ENCODE measurements at places on chromosomes 7 and 10.
A peak's percentile ranks its signal among the peaks of the same experiment; 100 is the strongest.

DNA sequence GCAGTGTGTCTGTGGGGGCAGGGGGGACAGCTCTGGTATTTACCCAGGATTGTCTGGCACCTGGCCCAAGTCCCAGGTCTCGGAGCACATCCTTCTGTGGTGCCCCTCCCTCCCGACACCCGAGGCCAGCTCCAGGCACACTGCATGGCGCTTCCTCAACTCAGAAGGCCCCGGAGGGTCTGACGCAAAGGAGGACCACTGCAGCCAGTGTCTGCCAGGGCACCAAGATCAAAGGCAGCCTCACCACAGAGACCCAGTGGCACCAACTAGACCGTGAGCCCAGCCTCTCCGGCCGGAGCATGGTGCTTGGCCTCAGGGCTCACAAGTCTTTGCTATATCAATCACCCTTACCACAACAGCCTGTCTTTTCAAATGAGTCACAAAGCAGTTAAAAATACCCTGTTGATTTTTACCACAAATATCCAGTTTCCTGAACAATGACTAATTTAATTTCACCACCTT, 99.3 kb upstream of the DDC start:
- peak; percentile 9 for DNase-seq

DNA sequence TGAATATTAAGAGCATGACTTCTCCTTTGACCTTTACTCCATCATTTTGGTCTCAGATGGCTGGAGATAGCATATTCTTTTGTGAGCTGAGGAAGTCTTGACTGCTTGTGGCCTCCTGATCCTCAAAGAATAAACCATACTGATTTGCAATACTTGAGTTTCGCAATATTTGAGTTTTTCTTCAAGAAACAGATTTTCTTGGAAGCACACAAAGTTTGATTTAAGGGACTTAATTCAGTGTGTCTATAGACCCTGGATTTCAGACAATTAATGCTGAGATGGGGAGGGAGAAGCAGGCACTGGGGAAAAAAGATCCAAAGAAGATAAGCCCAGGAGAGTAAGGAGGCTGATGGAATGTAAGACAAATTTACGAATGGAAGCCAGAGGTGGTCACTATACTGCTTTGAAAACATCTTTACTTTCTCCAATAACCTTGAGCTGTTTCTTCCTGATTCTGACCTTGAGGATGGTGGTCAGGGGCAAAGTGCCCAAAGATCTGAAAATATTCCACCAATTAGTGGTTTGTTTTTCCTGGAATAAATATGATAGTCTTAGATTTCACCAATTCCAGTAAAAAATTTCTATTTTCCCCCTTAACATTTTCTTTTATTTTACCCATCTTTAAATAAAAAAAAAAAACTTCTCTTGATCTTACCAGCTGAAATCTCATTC, 7.5 kb downstream of the EPDR1 start:
- no peak for DNase-seq

- no peak for DNase-seq
These were observed 110.4 kb downstream of the AHR start for GRCh38 chr7:17408904-17409290.

- DNase-seq: no peak
These were observed 30.6 kb upstream of the GALNTL5 start for GRCh38 chr7:151925446-151926335.

- DNase-seq: no peak
These were observed 36.9 kb upstream of the STARD3NL start for GRCh38 chr7:38141187-38141586.

DNA sequence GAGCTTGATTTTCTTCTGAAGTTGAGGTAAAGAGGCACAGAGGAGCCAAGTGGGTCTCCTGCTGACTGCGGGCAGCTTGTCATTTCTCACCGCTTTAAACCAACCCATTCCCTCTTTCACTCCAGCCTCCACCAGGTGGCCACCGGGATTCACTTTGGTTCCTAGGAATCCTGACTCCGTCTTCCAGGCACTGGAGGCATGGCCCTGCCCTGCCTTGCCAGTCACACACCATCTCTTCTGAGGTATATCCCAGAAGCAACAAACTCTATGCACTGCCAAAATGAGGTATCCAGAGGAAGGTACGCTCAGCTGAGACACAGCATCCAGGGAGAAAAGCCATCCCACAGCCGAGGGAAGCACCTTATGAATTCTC, 280.8 kb downstream of the TNS3 start:
- DNase-seq: no peak

DNA sequence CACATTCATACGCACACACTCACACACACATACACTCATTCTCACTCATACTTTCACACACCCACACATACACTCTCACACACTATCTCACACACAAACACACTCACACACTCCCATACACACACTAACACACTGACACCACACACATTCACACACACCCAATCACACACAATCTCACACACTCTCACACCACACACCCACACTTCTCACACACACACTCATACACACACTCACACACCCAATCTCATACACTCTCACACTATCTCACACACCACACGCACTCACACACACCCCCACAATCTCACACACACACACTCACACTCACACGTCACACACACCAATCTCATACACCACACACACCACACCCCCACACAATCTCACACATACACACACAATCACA, 71.0 kb downstream of the GLRX3 start:
- DNase-seq: no peak

GRCh38 chr7:101924171-101924570, 106.7 kb downstream of the CUX1 start:
- DNase-seq: no peak

DNA sequence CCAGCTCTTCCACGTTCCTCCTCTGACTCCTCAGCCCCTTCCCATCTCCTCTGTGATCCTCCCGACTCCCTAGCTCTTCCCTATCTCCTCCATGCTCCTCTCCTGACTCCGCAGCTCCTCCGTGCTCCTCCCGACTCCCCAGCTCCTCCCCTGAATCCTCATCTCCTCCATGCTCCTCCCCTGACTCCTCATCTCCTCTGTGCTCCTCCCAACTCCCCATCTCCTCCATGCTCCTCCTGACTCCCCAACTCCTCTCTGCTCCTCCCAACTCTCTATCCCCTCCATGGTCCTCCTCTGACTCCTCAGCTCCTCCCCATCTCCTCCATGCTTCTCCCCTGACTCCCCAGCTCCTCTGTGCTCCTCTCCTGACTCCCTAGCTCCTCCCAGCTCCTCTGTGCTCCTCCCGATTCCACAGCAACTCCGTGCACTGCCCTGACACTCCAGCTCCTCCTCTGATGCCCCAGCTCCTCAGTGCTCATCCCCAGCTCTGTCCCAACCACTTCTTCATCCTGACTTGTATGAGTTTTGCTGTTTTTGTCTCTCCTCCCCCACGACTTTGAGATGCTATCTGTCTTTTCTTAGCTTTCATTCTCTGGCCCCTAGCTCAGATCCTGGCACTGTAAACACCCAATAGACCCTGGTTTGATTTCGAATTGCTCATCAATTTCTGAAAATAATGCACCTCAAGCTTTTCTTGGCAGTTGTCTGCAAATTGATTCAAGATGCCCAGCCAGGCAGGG, 38.3 kb downstream of the OAT start:
- DNase-seq: no peak

- DNase-seq: no peak
These were observed 141.9 kb downstream of the ELFN1 start for GRCh38 chr7:1811850-1812508.

DNA sequence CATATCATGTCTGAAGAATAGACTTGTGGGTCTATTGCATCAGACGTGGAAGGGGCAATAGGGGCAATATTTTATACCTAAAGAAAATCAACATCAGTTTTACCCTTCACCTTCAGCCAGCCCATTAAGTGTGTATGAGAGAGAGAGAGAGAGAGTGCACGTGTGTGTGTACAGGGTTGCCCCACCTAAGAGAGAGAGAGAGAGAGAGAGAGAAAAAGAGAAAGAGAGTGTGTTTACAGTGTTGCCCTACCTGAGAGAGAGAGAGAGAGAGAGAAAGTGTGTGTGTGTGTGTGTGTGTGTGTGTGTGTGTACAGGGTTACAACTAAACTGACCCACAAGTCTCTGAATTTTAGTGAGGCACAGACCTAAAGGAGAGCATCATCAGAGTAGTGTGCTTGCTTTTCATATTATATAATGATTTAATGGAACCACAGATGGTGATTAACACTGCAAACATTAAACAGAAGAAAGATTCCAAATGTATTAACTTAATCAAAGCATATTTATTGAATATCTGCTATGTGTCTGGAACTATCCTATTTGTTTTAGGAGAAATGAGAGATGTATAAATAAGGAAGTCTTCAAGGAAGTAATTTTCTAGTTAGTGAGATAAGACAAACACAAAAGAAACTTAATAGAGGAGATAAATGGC, 66.8 kb downstream of the CD36 start:
- no peak for DNase-seq

GRCh38 chr7:4714767-4715409, 32.8 kb downstream of the FOXK1 start:
- DNase-seq: no peak

GRCh38 chr10:86197166-86197790, 169.3 kb downstream of the GRID1 start:
- no peak for DNase-seq

DNA sequence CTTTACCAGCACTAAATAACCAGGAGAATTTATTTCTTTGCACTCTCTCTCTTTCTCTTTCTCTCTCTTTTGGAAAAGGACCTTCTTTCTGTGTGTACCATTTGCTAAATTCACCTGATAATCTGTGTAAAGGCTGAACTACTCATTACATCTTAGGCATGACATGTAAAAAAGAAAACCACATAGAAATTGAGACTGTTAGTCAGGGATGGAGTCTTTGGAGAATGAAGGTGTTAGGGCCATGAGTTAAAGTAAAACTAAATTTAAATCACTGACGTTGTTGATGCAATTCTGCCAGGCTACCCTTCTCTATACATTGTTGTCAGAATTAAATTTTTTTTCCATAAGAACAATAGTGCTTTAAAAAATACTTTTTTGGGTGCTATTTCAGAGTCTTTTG, 263.3 kb downstream of the PTEN start:
- DNase-seq: no peak
